ENCODE measurements at places on chromosomes 6 and 20.

DNA sequence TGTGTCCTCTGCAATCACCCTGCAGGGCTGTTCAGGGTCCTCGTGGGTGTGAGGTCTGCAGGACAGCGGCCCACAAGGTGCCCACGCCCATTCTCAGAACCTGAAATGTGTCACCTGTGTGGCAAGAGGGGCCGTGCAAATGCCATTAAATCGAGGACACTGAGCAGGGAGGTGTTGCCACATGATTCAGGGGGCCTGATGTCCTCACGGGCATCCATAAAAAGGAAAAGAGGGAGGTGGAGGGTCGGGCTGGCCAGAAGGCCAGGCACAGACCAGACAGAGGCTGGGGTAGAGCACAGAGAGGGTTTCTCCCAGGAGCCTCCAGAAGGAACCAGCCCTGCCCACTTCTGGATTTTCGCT, 239.6 kb downstream of the ERMARD start:
- peaks cover 6% of the 10 kb centered on the region for H3K36me3 ChIP-seq
- H3K4me3 ChIP-seq: no peak overlapping the region
- H3K4me1 ChIP-seq: peaks cover 27% of the 10 kb centered on the region
- H3K27me3 ChIP-seq: peaks cover 6% of the 10 kb centered on the region

DNA sequence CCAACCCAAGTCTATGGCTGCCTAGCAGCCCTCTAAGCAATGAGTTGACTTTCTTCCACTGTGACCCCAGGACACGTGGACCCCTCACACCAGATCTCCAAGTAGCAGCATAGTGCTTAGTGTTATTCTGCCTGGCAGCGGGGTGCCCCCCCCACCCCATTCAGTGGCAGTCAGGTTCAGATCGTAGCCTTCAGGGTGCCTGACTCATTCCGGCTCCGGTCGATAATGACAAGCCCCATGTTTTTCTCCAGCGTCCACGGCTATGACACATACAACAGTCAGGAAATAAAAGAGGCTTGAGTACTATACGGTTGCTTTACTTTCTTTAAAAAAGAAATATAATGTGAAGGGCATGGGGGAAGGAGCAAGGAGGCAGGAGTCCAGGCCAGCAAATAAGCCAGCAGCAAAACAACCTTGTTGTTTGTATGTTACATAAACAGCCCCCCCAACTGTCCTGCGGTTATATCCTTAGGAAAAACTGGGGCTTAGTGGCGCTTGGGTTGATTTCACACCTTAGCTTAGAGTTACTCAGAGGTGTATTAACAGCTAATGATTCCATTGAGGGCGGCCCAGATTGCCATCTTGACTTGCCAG, 23.1 kb downstream of the GNAS start:
- H3K4me3 ChIP-seq: no peak overlapping the region
- no peak overlapping the region for H3K27ac ChIP-seq
- no peaks in the 10 kb centered on the region for H3K36me3 ChIP-seq
- peaks cover 15% of the 10 kb centered on the region for H3K4me1 ChIP-seq

DNA sequence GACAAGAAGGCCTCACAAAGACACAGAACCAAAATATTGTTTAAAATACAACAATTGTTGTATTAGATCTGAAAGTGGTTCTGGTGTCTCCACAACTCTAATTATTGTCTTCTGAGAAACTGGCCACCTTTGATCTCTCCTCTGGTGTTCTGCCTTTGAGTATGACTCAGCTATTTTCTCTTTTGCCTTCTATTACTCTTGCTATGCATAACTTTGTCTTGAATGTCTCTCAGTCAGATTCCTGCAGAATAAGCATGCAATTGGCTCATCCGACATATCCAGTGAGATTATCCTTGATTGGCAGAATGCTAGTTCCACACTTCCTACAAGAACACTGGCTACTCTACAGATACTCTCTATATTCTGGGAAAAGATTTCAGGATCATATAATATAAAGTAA, 14.3 kb upstream of the EPM2A start:
- no peaks in the 10 kb centered on the region for H3K36me3 ChIP-seq
- no peak overlapping the region for H3K27ac ChIP-seq
- no peaks in the 10 kb centered on the region for H3K4me1 ChIP-seq
- no peak overlapping the region for H3K4me3 ChIP-seq

- H3K4me3 ChIP-seq: no peak overlapping the region
- H3K4me1 ChIP-seq: no peaks in the 10 kb centered on the region
- peaks cover 36% of the 10 kb centered on the region for H3K27me3 ChIP-seq
- H3K36me3 ChIP-seq: no peaks in the 10 kb centered on the region
- no peak for DNase-seq
- H3K27ac ChIP-seq: no peak overlapping the region
These were observed 255.9 kb downstream of the SYNE1 start for GRCh38 chr6:152380993-152381898.

DNA sequence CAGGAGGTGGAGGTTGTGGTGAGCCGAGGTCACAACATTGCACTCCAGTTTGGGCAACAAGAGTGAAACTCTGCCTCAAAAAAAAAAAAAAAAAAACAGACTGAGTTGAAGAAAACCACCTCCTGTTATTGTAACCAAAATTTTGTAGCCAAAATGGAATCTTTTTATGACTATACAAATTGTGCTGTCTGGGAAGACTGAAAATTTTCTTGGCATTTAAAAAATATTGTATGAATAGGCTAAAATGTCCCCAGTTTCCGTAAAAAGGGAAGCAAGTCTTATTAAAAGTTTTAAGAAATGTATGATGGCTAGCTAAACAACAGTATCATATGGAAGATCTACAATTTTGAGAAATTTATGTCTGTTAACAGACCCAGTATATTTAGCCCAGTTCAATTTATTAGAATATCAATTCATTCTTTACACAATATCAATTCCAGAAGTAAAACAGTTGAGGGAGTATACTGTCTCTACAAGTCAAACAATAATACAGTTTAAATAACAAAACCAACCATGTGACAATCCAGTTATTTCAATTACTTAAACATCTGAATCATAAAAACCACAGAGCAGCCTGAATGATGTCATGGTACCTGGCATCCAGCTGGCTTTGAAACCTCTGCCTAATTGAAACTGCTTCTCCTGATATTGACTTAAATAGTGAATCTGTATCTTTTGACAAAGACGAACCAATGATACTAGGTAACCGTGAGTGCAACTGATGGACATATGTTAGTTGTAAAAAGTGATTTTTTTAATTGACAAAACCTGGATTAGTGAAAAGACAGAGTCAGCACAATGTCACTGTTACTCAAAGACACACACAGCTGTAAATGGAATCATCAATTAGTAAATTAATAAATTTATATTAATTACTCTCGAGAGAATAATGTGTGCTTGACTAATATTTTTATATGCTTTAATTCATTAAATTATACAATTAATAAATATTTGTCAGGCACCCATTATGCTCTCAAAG, 166.6 kb upstream of the MARCKS start:
- no peak overlapping the region for H3K4me3 ChIP-seq
- H3K4me1 ChIP-seq: no peaks in the 10 kb centered on the region
- H3K27me3 ChIP-seq: no peaks in the 10 kb centered on the region
- no peak for DNase-seq

DNA sequence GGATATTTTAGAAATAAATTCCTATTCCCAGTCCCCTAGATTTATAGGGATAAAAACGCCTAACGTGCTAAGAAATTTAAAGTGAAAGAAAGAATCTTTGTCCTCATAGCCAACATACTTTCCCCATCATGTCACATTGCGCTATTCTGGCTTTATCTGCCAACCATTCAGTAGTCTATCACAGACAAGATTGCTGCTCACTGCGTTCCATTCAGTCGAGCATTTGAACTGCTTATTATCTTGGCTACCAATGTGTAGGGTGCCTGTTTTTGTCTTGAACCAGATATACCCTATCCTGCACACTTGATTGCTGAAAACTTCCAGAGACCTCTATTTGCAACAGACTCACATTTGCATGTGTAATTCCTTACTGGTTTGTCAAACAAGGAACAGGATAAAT, 751.5 kb downstream of the EPHA7 start:
- no peak overlapping the region for H3K4me3 ChIP-seq
- no peaks in the 10 kb centered on the region for H3K4me1 ChIP-seq
- no peaks in the 10 kb centered on the region for H3K27me3 ChIP-seq
- no peak for DNase-seq
- H3K27ac ChIP-seq: no peak overlapping the region
- no peaks in the 10 kb centered on the region for H3K36me3 ChIP-seq

GRCh38 chr6:70706491-70707123, 38.9 kb downstream of the SMAP1 start:
- peaks cover 46% of the 10 kb centered on the region for H3K4me1 ChIP-seq
- H3K4me3 ChIP-seq: no peak overlapping the region
- H3K27me3 ChIP-seq: no peaks in the 10 kb centered on the region
- no peak for DNase-seq

DNA sequence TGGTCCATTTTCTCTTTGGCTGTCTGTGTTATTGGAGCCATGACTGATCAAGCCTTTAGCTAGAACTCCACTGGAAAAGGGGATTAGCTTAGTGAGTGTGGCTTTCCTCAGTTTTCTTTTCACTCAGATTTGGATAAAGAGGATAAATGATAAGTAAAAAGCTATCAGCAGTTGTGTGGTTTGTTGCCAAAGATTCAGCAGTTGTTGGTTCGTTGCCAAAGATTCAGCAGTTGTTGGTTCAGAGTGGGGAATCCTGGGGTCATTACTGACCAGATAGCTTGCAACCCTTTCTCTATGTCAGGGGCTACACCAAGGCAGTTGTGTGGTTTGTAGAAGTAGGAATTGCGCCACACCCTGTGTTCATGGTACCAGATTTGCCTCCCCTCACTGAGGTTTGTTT, 107.7 kb upstream of the SCP2D1 start:
- no peaks in the 10 kb centered on the region for H3K36me3 ChIP-seq
- H3K27ac ChIP-seq: no peak overlapping the region
- no peak overlapping the region for H3K4me3 ChIP-seq
- no peak for DNase-seq
- no peaks in the 10 kb centered on the region for H3K27me3 ChIP-seq

GRCh38 chr6:79421707-79422484, 115.3 kb downstream of the LCA5 start:
- DNase-seq: no peak
- H3K4me3 ChIP-seq: no peak overlapping the region
- no peaks in the 10 kb centered on the region for H3K36me3 ChIP-seq
- H3K27ac ChIP-seq: no peak overlapping the region
- H3K27me3 ChIP-seq: peaks cover 39% of the 10 kb centered on the region

GRCh38 chr20:46933150-46933549, 38.5 kb downstream of the EYA2 start:
- peaks cover 64% of the 10 kb centered on the region for H3K27me3 ChIP-seq
- H3K36me3 ChIP-seq: peaks cover 5% of the 10 kb centered on the region
- H3K4me3 ChIP-seq: no peak overlapping the region
- no peaks in the 10 kb centered on the region for H3K4me1 ChIP-seq
- DNase-seq: no peak

- H3K27me3 ChIP-seq: peaks cover 33% of the 10 kb centered on the region
- no peak overlapping the region for H3K4me3 ChIP-seq
- H3K27ac ChIP-seq: no peak overlapping the region
- peaks cover 4% of the 10 kb centered on the region for H3K36me3 ChIP-seq
- no peak for DNase-seq
- peaks cover 3% of the 10 kb centered on the region for H3K4me1 ChIP-seq
These were observed 263.9 kb upstream of the JARID2 start for GRCh38 chr6:14981960-14982359.

DNA sequence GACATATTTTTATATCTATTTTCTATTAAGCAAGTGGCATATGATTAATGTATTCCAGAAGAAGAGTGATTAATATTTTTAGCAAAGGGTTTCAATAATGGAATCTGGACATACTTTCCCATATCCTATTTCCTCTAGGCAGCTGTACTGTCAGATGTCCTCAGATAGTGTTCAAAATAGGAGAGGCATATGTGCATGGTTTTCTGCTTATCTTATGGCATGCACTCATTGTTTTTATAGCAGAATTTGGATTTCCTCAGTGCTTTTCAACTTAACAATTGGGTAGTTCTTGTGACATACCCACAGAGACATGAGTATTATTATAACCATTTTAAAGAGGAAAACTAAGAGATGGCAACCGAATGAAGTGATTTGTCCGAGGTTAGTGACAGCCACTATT, 12.6 kb upstream of the SLC17A5 start:
- H3K4me1 ChIP-seq: no peaks in the 10 kb centered on the region
- no peaks in the 10 kb centered on the region for H3K36me3 ChIP-seq
- no peak overlapping the region for H3K27ac ChIP-seq
- no peak overlapping the region for H3K4me3 ChIP-seq
- peaks cover 54% of the 10 kb centered on the region for H3K27me3 ChIP-seq

DNA sequence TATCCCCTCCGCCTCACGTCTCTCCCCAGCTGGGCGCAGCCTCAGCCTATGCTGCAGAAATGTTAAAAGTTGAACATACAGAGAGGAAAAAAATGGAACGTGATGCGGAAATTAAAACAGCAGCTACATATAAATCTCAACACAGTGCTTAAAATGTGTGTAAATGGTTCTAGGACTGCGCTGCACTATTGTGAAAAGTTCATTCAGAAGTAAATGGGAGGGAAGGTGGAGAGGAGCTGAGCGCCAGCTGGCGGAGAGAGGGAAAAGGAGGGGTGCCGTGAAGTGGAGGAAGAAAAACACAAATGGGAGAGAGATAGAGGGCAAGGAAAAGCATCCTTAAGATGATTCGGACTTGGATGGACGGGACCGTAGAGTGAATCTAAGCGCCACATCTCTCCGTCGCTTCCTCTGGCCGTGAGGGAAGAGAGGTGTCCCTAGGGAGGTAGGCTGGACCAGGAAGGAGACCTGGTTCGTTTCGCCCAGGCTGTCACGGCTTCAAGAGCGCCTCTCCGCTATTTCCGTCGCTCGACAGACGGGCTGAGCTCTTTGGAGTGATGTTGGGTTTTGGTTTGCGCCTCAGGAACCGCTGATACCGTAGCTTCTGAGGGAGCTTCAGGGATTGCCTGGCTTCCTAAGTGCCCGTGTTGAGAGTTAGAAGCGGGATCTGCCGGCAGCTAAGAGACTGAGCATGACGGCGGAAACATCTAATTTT, 113.7 kb downstream of the TRIM27 start:
- H3K4me3 ChIP-seq: peak overlapping the region; percentile 13
- DNase-seq: no peak
- H3K27me3 ChIP-seq: peaks cover 77% of the 10 kb centered on the region
- H3K4me1 ChIP-seq: no peaks in the 10 kb centered on the region
- H3K36me3 ChIP-seq: peaks cover 2% of the 10 kb centered on the region

DNA sequence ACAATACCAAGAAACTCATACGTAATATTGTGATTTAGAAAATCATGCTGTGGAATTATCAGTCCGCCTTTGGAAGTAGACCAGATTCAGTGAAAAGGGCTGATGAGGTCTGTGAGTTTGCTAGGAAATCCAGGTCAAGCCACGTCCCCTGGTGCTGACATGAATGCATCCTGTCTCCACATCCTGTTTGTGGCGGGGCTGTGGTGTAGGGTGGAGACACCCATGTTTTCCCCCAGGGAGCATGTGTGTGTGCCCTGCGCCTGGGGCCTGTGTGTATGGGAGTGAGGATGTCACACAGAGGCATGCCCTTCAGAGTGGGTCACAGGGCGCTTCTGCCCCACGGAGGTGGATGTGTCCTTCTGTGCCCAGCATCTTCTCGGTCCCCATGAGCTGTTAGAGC, 109.1 kb downstream of the SASH1 start:
- H3K36me3 ChIP-seq: no peaks in the 10 kb centered on the region
- peak overlapping the region; percentile 77 for H3K4me3 ChIP-seq
- H3K27me3 ChIP-seq: peaks cover 19% of the 10 kb centered on the region
- peak overlapping the region; percentile 45 for H3K27ac ChIP-seq

- no peaks in the 10 kb centered on the region for H3K36me3 ChIP-seq
- H3K4me3 ChIP-seq: no peak overlapping the region
- H3K27me3 ChIP-seq: no peaks in the 10 kb centered on the region
- H3K27ac ChIP-seq: no peak overlapping the region
- DNase-seq: no peak
These were observed 244.4 kb downstream of the SAMD5 start for GRCh38 chr6:147752689-147753403.

GRCh38 chr20:51496964-51497363, 45.6 kb downstream of the NFATC2 start:
- peak overlapping the region; percentile 94 for H3K27ac ChIP-seq
- no peaks in the 10 kb centered on the region for H3K27me3 ChIP-seq
- peaks cover 6% of the 10 kb centered on the region for H3K36me3 ChIP-seq

All from T-helper 17 cell (primary cell).